ENCODE measurements at places on chromosomes 7 and 10. TPM values are rescaled to one million over a fixed set of nuclear protein-coding genes. Genes with fewer than 3 reads are reported as not detected.

Gene ELMO1
- total RNA-seq, result 33.7 TPM

Gene CDK1
- total RNA-seq, result 44.6 TPM

Gene STEAP4
- total RNA-seq, result not detected

Gene HSPA14
- 16.2 TPM for total RNA-seq

Gene GNAI1
- 10.0 TPM for total RNA-seq

Gene ELFN1
- total RNA-seq, result 1.2 TPM

Gene AKR1B15
- total RNA-seq, result not detected

Gene GSAP
- 2.6 TPM for total RNA-seq

Gene CALCR
- total RNA-seq, result not detected

Gene CDK14
- total RNA-seq, result 19.5 TPM

Gene CALU
- 432 TPM for total RNA-seq

Gene ERVW-1
- not detected for total RNA-seq

Gene CDNF
- total RNA-seq, result 0.11 TPM

Gene OR13A1
- not detected for total RNA-seq

Gene NAT16
- total RNA-seq, result not detected

Gene COMTD1
- total RNA-seq, result 10.4 TPM

Gene ITIH5
- not detected for total RNA-seq

Gene RNF32
- total RNA-seq, result 0.14 TPM

Gene HOXA11
- total RNA-seq, result not detected

Gene GTF2I
- 169 TPM for total RNA-seq

Gene C10orf53
- not detected for total RNA-seq

Gene PSD
- total RNA-seq, result 0.07 TPM

Gene SEMA3D
- 0.95 TPM for total RNA-seq

Gene ZNF365
- total RNA-seq, result 0.04 TPM

Gene CALD1
- total RNA-seq, result 308 TPM

Gene UCN3
- total RNA-seq, result not detected

Gene TRPV5
- not detected for total RNA-seq

Gene ELAPOR2
- total RNA-seq, result 26.0 TPM

Gene GRM8
- total RNA-seq, result 0.21 TPM

Gene UNCX
- total RNA-seq, result not detected
